OCI-LY7 (cell line): ENCODE measurements at places on chromosomes 12 and 14.

- no peak for DNase-seq
Measured at GRCh38 chr12:11958221-11959091, 112.3 kb upstream of the BCL2L14 start.

DNA sequence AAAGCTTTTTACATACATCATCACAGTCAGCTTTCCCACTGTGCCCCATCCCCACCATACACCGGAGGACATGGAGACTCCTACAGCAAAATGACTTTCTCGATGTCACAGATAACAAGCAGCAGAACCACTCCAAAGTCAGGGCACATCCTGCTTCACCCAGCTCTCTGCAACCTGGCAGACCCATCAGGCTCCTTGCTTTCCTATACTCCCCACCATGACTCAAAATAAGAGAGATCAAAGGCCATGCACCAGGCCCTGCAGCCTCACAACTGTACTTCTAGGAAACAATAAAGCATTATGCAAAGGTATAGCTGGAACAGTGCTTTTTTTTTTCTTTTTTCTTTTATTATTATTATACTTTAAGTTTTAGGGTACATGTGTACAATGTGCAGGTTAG is 187.4 kb downstream of the DPF3 start:
- no peak for DNase-seq

- DNase-seq: no peak
Measured at GRCh38 chr14:42163136-42163535, 556.5 kb downstream of the LRFN5 start.

GRCh38 chr12:78951803-78952551 is 87.4 kb downstream of the SYT1 start:
- DNase-seq: no peak

DNA sequence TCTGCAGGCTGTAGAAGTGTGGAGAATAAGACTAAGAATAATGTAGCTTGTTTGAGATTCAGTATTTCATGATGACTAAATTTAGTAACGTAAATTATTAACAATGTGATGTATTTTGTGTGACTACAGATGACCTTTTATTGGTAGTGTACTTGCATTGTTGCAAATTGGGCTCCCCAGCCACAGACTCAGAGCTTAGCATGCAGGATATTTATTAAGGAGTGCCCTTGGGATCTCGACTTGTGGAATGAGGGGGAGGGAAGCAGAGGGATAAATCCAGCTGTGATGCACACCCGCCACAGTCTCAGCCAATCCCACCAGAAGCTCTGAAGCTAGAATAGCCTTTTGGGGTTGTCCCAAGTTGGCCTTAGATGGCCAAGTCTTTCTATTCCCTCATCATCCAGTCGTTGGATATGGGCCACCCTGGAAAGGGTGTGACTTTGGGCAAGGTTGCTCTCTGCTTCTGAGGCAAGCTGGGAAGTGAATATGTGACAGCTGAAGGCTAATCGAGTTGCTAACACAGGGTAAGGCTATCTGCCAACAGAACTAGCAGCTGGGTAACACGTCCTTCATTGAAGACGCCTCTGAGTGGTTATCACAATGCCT is 42.1 kb upstream of the USP44 start:
- no peak for DNase-seq

DNA sequence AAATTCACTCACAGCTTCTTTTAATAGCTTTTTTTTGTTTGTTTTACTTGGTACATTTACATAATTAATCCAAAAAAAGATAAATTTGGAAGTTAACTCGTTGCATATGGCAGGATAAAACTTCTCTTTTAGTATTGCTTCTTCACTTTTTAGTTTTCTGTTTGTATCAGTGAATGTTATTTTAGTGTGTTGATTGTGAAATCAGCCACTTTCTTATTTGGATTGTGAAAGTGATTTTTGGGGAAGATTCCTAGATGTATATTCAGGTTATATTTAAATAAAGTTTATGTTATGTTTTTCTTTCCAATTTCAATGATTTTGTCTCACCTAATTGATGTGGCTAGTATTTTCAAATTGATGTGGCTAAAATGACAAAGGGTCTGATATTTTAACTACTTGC is 693.9 kb upstream of the MGAT4C start:
- no peak for DNase-seq
